ENCODE measurements at places on chromosomes 3 and 15.

DNA sequence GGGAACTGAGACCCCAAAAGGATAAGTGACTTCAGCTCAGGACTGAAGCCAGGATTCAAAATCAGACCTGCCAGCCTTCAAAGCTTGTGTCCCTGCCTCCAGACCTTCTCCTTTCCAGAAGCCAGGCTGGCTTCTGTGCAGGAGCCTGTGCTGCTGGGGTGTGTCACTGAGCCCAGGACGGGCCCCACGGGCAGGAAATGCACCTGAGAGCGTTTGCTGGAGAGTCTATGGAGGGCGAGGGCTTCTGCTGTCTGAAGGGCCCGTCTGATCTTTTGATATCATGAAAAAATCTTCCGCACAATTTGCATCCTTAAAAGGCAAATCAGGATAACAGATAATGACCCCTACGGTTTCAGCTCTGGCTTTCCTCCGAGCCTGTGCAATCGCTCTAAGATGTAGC lies 125.4 kb downstream of the FAM43A start:
- DNase-seq: no peak

- DNase-seq: peak; percentile 60
Observed at GRCh38 chr15:80418892-80419537, 14.8 kb downstream of the ARNT2 start.

- DNase-seq: no peak
Observed at GRCh38 chr3:156630081-156630772, 44.2 kb upstream of the TIPARP start.

- no peak for DNase-seq
Observed at GRCh38 chr15:67189326-67190051, 65.0 kb downstream of the AAGAB start.

DNA sequence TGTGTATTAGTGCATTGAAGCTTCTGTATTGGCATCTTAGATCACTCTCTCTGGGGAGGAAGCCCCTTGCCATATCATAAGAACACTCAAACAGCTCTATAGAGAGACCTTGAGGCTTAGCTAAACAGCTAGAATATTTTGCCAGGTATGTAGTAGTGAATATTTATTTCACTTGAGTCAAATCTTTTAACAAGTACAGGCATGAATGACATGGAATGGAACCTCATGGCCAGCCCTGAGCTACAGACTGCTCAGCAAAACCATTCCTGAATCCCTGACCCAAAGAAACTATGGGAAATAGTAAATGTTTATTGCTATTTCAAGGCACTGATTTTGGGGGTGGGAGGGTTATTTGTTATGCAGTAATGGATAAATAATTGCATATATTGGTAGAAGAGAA lies 604.8 kb downstream of the MECOM start:
- no peak for DNase-seq

- DNase-seq: no peak
Observed at GRCh38 chr3:11410564-11410963, 138.4 kb downstream of the ATG7 start.

- DNase-seq: no peak
Observed at GRCh38 chr3:122233101-122233952, 49.9 kb downstream of the CASR start.

DNA sequence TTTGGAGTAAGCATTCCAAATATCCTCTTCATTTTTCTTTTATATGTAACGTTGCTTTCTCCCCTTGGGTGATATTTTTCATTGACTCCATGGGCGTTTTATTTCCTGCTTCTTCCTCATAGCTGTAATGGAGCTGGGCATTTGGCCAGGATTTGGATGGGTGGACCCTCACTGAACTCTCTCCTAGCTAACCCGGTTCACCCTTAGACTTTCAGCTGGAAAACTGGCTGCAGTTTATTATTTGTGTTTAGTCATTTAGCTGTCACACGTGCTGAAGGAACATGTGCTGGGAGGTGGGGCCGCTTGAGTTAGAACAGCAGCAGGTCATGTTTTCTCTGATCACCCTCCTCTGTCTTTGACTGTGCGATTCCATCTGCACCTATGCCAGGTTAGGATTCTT lies 407.6 kb downstream of the ZIC1 start:
- DNase-seq: peak; percentile 34

Measured in fibroblast of skin of scalp (primary cell).